ENCODE measurements at places on chromosomes 5 and 9.

DNA sequence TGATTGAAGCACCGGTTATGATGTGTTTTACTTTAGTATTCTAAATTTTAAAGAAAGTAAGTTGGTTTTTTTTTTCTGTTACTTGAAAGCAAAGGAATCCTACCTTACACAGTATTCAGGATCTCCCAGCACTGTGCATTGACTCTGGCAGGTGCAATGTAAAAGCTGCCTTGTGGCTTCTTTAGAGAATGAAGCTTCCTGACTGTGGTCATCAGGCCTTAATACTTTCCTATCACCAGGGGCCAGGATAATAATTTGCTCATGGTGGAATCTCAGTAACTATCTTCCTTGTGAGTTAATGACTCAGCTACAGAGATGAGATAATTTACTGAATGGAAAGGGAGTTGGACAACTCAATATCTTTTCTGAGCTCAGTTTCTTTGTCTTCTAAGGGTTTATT is 435.5 kb upstream of the ZNF608 start:
- DNase-seq = no peak

DNA sequence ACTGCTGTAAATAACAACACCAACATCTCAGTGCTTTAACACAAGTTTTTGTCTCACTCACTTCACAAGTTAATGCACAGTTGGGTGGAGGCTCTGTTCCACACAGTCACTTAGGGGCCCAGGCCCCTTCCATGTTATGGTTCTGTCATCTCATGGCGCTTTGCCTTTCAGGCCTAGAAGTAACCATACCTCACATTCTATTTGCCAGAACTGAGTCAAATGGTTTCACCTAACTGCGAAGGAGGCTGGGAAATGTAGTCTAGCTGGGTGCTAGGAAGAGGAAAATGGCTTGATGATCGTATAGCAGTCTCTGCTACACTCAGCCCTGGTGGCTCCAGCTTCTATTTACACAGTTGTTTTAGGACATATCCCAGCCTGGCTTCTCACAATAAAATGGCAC is 23.1 kb upstream of the MVB12B start:
- DNase-seq = no peak

DNA sequence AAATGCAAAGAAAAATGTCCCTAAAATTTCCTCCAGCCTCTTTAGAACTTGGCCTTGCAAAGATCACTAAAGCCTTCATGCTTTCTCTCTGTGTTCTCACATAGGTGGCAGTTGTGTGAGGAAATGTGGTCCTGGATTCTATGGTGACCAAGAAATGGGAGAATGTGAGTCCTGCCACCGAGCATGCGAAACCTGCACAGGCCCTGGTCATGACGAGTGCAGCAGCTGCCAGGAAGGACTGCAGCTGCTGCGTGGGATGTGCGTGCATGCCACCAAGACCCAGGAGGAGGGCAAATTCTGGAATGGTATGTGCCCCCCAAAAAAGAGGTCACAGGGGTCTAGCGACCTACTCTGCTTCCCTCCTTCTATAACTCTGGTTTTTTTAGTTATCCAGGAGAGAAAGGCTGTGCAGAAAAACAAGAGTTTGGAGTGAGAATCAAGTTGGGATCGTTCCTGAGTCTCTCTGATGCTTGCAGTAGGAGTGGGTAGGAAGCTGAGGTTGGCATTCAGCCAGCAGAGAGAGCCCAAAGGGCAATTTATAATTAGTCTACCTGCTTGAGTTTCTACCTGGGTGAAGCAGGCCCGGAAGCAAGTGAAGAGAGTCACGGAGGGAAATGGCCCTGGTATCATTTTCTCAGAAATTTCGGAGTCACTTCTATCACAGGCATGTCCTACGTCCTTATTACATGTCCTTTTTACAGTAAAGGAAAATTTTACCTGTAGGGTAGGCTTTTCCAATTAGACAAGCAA is 97.5 kb downstream of the RFK start:
- no peak for DNase-seq

DNA sequence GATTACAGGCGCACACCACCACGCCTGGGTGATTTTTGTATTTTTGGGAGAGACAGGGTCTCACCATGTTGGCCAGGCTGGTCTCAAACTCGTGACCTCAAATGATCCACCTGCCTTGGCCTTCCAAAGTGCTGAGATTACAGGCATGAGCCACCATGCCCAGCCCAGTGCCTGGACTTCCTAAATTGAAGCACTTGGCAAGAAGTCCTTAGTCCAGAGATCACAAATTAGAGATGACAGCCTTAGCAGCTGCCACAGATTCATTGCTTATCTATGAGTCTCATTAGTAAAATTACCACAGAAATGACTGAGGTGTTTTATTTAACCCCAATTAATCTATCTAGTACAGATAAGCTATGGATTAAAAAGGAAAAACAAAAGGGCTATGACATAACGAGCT is 19.2 kb downstream of the EFCAB9 start:
- DNase-seq = no peak

All from activated naive CD4-positive, alpha-beta T cell treated with anti-CD3 and anti-CD28 coated beads, Interleukin-2, amount 50 U/mL, for 16 hours (primary cell).